ENCODE measurements at places on chromosomes 16 and 17.

- DNase-seq = no peak
These were observed 59.2 kb downstream of the PLD6 start for GRCh38 chr17:17146786-17147406.

DNA sequence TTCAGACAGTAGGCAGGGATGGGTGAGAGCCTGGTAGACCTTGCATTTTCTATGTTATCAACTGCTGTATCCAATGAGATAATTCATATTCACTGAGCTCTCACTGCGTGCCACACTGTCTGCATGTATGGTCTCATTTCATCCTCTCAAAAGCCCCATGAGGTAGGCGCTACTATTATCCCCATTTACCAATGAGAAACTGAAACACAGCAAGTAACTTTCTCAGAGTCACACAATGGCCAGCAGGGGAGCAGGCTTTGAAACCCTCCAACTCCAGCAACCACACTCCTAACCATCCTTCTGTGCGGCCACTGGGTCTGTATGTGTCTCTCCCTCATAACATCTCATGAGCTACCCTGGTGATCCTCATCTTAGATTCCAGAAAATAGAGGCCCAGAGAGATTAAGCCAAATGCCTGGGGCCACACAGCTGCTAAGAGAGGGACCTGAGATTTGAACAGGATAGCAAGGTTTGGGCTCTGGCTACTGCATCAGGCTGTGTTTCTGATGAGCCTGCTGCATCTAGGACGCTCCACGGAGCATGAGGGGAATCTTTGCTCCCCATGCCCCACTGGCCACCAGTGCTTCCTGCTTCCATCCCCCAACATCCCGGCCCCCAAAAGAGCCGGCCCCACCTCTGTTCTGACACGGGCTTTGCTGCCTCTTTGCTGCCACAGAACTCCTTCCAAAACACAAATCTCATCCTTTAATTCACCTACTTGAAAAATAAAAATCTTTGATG, 3.2 kb downstream of the CCR7 start:
- DNase-seq = peak; percentile 78

DNA sequence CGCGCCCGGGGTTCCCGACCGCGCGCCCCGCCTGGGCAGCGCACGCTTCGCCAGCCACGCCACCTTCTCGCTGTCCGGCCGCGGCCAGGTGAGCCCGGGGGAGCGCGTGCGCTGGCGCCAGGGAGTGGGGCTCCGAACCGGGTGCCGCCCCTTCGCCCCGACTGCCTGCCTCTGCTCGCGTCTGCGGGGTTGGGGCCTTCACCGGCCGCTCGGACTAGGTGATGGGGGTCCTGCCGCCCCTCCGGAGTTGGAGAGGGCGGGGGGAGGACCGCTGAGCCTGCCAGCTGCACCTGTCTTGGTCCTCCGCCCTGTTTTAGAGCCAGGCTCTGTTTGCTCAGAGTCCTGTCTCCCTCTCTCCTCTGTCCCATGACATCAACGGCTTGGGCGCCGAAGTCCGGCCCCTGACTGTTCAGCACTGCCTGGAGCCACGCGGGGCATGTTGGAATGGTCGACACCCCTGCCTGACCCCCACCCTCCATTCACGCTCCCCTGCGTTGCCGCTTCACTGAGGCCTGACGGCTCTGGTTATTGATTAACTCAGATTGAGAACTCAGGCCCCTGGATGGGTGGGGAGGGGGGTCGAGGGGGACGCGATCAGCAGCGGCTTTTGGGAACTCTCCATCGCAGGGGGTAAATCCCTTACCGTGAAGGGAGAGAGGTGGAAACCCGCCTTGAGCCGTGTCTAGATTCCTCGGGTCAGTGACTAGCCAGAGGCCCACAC, 748 bp downstream of the SMTNL2 start:
- DNase-seq = no peak

- no peak for DNase-seq
These were observed 10.9 kb downstream of the ANKS3 start for GRCh38 chr16:4723071-4723767.

All from GM12878 (cell line).